Stimulated activated CD8-positive, alpha-beta memory T cell treated with anti-CD3 and anti-CD28 coated beads, Interleukin-4, amount 100 ng/mL, for 1 hour (primary cell): ENCODE measurements at places on chromosomes 11 and 22.

- no peak for DNase-seq
Observed at GRCh38 chr11:47123094-47123493, 53.6 kb downstream of the ARFGAP2 start.

- no peak for DNase-seq
Observed at GRCh38 chr11:79182794-79183193, 258.0 kb downstream of the TENM4 start.

DNA sequence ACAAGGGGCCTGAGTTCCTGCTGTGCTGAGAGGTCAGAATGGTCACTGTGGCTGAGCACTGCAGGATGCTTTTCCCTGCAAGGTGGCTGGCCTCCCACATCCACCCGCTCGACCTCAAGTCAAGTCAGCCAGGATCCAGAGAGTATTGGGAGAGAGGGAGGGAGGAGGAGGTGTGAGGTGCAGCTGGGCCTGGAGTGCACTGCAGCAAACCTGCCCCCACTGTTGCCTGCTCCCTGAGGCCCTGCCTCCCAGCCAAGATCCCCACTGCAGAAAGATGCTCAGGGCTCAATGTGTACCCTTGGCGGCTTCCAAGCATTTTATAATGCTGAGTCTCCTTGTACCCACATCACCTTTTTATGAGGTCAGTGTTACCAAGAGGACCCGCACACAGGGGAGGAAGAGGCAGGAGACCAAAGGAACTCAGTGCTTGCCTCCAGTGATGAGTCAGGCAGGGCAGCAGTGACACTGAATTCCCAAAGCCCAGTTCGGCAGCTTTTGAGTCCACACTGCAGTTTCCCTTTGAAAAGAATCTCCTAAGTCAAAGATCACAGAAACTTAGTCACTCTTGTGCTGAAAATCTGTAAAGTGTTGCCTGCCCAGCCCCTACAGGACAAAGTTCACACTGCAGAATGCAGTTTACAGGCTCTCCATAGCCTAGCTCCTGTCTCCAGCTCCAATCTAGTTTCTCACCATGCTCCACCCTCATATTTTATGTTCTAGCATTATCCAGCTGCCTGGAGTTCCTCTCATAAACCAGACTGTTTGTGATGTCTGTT lies 3.1 kb downstream of the ENDOD1 start:
- no peak for DNase-seq

DNA sequence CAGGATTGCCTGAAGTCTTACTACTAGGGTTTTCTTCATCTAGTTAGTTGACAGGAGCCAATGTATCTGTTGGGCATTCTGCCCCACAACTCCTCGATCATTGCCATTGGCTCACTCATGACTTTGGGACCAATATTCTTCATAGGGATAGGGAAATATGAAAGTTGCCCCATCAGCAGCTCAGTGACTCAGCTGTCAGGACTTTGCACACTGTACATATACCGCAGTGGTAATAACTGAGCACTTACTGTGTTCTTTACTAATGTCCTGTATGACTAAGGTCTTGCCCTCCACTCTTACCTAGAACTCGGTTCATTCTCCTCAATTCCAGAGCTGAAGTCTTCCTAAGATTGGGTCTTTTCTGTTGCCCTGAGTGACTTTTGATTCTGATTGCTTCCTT lies 46.8 kb upstream of the PGR start:
- DNase-seq: no peak

- DNase-seq: no peak
Observed at GRCh38 chr22:38069372-38070249, 12.4 kb downstream of the PICK1 start.

DNA sequence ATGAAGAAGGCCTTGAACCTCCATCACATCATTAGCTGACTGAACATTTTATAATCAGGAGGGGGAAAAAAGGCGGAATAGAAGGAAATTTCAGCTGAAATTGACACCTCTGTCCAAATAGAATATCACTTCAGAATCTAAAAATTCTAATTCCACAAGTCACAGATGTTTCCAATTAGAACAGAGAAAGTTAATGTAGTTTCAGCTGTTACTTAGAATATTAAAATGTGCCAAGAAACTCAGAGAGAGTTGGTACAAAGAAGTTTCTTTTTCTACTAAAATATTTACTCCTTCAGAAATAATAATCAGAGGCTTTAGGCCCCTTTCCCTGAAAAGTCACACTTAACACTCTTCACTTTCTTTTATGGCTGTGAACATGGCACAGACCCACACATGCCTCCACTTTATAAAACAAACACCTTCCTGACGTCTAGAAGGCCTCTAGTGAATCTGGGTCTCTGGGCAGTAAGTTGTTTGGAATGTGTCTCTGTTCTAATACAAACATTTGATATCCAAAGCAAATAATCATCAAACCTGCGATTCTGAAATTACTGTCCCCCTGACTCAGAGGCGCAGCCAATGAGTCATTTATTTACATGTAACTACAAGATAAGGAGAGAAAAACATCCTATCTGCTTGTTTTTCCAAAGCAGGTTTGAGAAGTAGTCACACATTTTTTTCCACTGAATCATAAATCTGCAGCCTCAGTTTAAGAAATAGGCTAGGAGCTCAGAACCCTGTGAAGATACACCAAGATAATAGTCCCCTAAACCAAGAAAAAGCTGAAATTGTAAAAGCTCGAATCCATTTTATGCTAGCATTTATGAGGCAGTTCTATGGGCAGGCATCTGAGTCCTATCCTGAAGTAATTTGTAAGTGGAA lies 148.4 kb downstream of the ME3 start:
- DNase-seq: no peak

DNA sequence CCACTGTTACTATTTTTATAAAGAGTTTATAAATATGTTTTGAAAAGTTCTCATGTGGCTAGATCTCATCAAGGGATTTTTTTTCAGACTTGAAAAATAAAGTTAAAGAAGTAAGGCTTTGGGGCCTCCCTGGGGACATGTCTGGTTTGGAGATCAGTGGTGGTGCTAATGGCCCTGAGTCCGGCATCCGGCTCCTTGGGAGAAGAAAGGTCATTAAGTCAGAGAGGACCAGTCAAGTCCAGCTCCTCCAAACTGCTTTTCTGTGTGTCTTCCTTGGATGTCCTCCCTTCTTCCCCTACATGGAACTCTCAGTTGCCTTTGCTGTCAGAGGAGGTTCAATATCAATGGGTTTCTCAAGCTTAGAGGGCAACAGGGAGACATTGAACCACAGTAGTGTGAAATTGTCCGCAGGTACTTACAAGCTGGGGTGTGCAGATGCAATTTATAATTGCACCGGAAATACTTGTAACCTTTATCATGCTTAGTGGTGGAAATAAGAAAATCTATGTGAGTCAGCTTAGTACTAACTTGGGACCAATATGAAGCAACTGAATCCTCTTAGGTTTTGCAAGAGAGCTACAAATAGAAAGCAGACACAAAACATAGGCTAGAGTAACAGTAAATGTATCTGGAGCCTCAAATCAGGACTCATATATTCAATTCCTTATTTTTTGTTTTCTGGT lies 144.3 kb downstream of the TEAD1 start:
- no peak for DNase-seq

- DNase-seq: no peak
Observed at GRCh38 chr11:61134801-61135257, 26.4 kb downstream of the VPS37C start.

DNA sequence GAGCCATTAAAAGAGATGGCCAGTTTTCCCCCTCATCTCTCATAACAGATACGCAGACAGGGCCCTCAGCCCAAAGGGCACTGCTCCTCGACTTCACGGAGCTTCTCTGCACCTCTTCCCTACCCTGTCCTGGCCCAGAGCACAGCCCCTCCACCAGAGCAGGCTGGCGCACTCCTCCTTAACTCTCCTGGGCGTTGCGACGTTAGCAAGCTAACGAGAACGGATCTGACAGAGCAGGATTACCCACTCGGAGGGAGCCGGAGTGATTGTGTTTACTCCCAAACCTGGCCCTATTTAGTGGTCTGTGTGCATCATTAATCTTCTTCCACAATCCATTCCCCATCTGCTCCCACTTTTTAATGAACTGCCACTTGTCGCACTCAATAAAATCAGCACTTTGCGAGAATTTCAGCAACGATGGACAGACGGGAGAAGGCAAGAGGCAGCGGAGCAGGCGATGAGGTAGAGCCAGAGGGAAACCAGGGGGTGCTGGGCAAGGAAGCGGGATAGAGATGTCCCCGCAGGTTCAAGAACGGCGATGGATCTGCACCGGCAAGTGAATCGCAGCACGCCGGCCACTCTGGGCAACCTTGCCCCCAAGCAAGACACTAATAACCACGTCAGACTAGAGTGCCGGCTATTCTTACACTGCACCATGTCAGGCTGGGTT lies 159.4 kb downstream of the BUD13 start:
- no peak for DNase-seq

- no peak for DNase-seq
Observed at GRCh38 chr22:40726514-40726913, 47.2 kb downstream of the MCHR1 start.
